ENCODE measurements at places on chromosomes 12 and 14. TPM values are rescaled to one million over a fixed set of nuclear protein-coding genes. Genes with fewer than 3 reads are reported as not detected.

DNA sequence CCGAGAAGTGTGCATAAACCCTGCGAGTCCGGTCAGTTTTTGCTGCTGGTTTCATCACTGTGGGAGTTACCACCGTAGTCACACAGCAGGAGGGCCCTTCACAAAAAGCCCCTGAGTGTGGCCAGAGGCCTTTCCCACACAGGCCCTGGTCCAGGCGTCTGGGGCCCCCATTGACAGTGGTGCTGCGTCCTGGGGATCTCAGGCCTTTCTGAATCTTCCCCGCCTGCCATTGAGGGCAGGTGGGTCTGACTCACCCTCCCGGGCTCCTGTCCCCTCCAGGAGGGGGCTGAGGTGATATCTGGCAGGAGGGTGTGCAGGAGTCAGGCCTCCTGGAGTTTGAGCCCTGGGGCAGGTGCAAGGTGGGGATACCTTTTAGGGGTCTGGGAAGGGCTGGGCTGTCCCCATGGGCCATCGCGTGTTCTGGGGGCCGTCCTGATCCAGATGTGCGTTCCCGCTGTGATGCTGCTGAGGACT is 358.5 kb downstream of the TMEM121 start:
- H3K36me3 ChIP-seq: no peaks in the 10 kb centered on the region
- peaks cover 7% of the 10 kb centered on the region for H3K27me3 ChIP-seq
- H3K27ac ChIP-seq: no peak overlapping the region
- DNase-seq: no peak

DNA sequence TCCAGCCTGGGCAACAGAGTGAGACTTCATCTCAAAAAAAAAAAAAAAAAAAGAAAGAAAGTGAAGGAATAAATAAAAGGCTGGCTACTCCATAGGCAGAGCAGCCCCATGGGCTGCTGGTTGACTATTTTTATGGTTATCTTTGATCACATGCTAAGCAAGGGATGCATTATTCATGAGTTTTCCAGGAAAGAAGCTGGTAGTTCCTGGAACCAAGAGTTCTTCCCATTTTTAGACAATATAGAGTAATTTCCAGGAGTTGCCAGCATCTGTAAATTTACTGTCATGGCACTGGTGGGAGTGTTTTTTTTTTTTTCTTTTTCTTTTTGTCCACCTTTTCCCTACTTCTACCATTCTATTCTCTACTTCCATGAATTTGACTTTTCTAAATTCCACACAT is 24.2 kb downstream of the FGD4 start:
- DNase-seq: no peak
- peaks cover 11% of the 10 kb centered on the region for H3K36me3 ChIP-seq
- no peak overlapping the region for H3K27ac ChIP-seq
- H3K27me3 ChIP-seq: peaks cover 4% of the 10 kb centered on the region
- no peak overlapping the region for H3K4me3 ChIP-seq

DNA sequence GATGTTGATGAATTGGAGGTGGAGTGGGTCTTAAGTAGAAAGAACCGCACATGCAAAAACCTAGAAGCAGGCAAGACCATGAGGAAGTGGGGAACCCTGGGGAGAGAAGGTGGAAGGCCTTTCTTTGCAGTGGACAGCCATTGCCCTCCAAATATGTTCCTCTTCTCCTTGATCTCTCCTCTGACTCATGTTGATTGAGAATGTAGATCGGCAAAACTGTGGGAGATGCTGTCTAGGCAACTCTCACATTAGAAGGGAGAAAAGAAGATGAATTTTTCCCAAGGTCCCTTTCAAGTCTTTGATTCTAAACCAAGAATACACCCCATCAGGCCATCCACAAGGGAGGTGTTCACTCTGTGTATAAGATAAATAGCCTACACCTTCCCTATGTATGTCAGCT is 257.5 kb downstream of the MSRB3 start:
- no peaks in the 10 kb centered on the region for H3K36me3 ChIP-seq
- no peak overlapping the region for H3K4me3 ChIP-seq
- no peak for DNase-seq
- H3K27me3 ChIP-seq: peaks cover 7% of the 10 kb centered on the region
- H3K27ac ChIP-seq: no peak overlapping the region
- H3K4me1 ChIP-seq: peaks cover 5% of the 10 kb centered on the region

DNA sequence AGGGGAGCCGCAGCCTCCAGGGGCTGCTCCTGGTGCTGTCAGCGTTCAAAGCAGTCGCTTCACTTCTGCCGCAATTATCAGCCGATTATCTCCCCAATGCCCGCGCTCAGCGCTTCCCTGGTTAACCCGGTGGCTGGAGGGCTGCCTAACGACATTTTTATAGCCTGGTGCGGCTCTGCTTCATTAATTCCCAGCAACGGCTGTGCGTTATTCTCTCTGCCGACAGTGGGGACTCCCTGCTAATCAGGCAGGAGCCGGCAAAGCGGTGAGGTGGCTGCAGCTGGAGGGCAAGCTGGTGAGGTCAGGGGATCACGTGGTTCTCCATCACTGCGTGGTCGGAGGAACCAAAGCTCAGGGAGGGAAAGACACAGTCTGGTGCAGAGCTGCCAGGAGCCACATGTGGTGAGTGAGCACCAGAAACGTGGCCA is 62.9 kb downstream of the GLRX5 start:
- H3K4me1 ChIP-seq: no peaks in the 10 kb centered on the region
- H3K4me3 ChIP-seq: no peak overlapping the region
- peaks cover 31% of the 10 kb centered on the region for H3K27me3 ChIP-seq
- no peak overlapping the region for H3K27ac ChIP-seq

GRCh38 chr14:38526826-38527501 is 271.1 kb upstream of the CLEC14A start:
- no peak overlapping the region for H3K27ac ChIP-seq
- H3K4me3 ChIP-seq: no peak overlapping the region
- no peaks in the 10 kb centered on the region for H3K36me3 ChIP-seq
- H3K4me1 ChIP-seq: no peaks in the 10 kb centered on the region
- H3K27me3 ChIP-seq: no peaks in the 10 kb centered on the region

GRCh38 chr12:27779416-27779919 is 565 bp upstream of the KLHL42 start:
- H3K27me3 ChIP-seq: peaks cover 10% of the 10 kb centered on the region
- DNase-seq: peak; percentile 3

- H3K4me1 ChIP-seq: peaks cover 34% of the 10 kb centered on the region
- no peak overlapping the region for H3K27ac ChIP-seq
- H3K36me3 ChIP-seq: peaks cover 2% of the 10 kb centered on the region
- no peak for DNase-seq
These were observed 36.4 kb upstream of the P2RX7 start for GRCh38 chr12:121096199-121096798.

DNA sequence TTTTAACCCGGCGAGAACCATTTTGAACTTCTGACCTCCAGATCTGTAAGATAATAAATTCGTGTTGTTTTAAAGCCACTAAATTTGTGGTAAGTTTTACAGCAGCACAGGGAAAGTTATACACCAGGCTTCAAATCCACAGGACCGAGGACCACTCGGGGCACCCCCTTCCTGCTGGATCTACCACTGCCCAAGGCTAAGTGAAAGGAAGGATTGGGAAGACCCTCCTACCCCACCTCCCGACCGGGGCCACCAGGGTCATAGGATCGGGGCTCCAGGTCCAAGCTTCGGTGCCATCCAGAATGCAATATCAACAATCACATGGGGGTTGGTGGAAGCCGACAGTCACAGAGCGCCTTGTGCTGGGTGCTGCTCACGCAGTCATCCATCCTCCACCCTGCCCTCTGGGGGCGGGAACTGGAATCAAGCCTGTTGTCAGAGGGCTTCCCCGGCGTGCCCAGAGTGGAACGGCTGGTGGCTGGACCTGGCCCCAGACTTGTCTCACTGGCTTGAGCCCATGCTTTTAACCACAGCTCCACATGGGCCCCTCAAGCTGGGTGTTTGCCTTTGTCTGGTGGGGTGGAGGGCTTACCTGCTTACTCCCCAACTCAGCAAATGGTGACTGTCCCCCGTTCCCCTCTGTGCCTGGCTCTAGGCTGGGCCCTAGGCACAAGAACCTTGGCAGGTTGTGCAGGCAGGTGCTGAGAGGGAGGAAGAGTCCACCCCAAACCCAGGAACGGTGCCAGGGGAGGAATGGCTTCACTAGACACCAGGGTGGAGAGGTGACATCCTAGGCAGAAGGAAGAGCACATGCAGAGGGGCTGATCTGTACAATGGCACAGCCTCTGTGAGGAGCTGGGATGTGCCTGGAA is 180.3 kb upstream of the RTL1 start:
- no peak for DNase-seq
- no peaks in the 10 kb centered on the region for H3K4me1 ChIP-seq

- H3K4me1 ChIP-seq: no peaks in the 10 kb centered on the region
- H3K36me3 ChIP-seq: no peaks in the 10 kb centered on the region
- peaks cover 33% of the 10 kb centered on the region for H3K27me3 ChIP-seq
- H3K4me3 ChIP-seq: no peak overlapping the region
- H3K27ac ChIP-seq: no peak overlapping the region
These were observed 97.7 kb downstream of the ESRRB start for GRCh38 chr14:76473481-76474263.

GRCh38 chr12:131830335-131830913 is 2.2 kb downstream of the MMP17 start:
- H3K27me3 ChIP-seq: peaks cover 43% of the 10 kb centered on the region
- H3K4me1 ChIP-seq: peaks cover 15% of the 10 kb centered on the region
- H3K36me3 ChIP-seq: no peaks in the 10 kb centered on the region
- peak overlapping the region; percentile 80 for H3K4me3 ChIP-seq
- no peak overlapping the region for H3K27ac ChIP-seq
- DNase-seq: peak; percentile 70

GRCh38 chr12:103495469-103496456 is at the start of gene C12orf42:
TSS of gene C12orf42 (minus strand) at chr12:103495968. CDS start at chr12:103478426, 17,542 bp downstream.
- peaks cover 41% of the 10 kb centered on the region for H3K4me1 ChIP-seq
- peak; percentile 65 for DNase-seq
- H3K27me3 ChIP-seq: peaks cover 36% of the 10 kb centered on the region
- H3K4me3 ChIP-seq: peak within 1 kb of the TSS; percentile 77
- H3K27ac ChIP-seq: no peak within 1 kb of the TSS

DNA sequence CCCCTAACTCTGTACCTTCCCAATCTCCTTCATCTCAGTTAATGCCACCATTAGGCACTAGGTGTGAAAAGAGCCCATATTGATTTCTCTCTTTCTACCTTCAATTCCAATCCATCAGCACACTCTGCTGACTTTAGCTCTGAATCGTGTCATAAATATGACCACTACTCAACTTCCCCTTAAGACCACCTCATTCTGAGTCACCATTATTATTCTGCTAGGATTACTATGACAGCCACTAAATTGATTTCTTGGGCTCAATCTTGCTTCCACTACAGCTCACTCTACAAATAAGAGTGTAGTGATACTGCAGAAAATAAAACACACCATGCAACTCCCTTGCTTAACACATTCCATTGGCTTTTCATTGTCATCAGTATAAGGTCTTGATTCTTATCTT is 1449.0 kb upstream of the FLRT2 start:
- H3K4me1 ChIP-seq: no peaks in the 10 kb centered on the region
- H3K4me3 ChIP-seq: no peak overlapping the region
- peaks cover 1% of the 10 kb centered on the region for H3K36me3 ChIP-seq
- DNase-seq: no peak
- H3K27me3 ChIP-seq: no peaks in the 10 kb centered on the region

GRCh38 chr12:98438656-98439230 is 76.6 kb upstream of the TMPO start:
- H3K27me3 ChIP-seq: peaks cover 73% of the 10 kb centered on the region
- peaks cover 9% of the 10 kb centered on the region for H3K4me1 ChIP-seq
- H3K27ac ChIP-seq: no peak overlapping the region
- no peak overlapping the region for H3K4me3 ChIP-seq
- peaks cover 2% of the 10 kb centered on the region for H3K36me3 ChIP-seq

DNA sequence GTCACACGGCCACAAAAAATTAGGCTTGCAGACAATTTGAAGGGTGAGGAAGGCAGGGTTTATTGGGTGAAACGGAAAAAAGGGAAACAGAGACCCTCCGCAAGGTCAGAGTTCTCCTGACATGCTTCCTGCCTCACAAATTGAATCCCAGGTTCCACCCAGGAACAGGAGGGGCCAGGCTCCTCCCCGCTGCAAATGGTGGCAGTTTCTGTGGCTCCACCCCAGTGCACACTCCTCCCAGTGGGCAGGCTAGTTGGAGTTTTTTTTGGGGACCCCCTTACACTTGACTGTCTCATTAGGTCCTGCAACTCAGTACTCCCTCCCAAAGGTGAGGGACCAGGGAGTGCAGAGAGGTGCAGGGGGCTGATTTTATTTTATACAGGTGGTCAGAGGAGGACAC is 39.4 kb upstream of the PPP1CC start:
- no peak overlapping the region for H3K27ac ChIP-seq
- H3K4me1 ChIP-seq: peaks cover 49% of the 10 kb centered on the region
- DNase-seq: no peak
- no peaks in the 10 kb centered on the region for H3K27me3 ChIP-seq
- H3K4me3 ChIP-seq: no peak overlapping the region
- H3K36me3 ChIP-seq: no peaks in the 10 kb centered on the region

GRCh38 chr12:98399532-98399931 is 115.9 kb upstream of the TMPO start:
- H3K27me3 ChIP-seq: no peaks in the 10 kb centered on the region
- DNase-seq: peak; percentile 78
- no peaks in the 10 kb centered on the region for H3K36me3 ChIP-seq
- peak overlapping the region; percentile 21 for H3K27ac ChIP-seq
- peaks cover 30% of the 10 kb centered on the region for H3K4me1 ChIP-seq

GRCh38 chr12:66941150-66941549 is 262.3 kb upstream of the GRIP1 start:
- H3K4me3 ChIP-seq: no peak overlapping the region
- peaks cover 15% of the 10 kb centered on the region for H3K27me3 ChIP-seq
- peak; percentile 13 for DNase-seq
- H3K27ac ChIP-seq: no peak overlapping the region
- H3K36me3 ChIP-seq: no peaks in the 10 kb centered on the region
- H3K4me1 ChIP-seq: peaks cover 29% of the 10 kb centered on the region

DNA sequence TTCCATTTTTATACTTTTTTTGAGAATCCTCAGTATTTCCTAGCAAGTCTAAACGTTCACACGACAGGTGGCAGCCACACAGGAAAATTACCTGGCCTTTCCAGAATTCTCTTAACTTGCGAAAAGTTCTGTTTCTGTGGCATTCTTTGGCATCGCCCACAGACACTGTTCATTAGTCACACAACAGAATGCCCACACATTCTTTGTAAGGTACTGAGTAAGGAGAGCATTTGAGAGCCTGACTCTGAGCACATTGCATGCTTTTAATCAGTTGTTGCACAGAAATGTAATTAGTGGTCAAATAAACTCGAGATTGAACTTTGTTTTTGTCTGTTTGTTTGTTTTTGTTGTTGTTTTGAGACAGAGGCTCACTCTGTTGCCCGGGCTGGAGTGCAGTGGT is 52.4 kb downstream of the LMNTD1 start:
- no peak overlapping the region for H3K4me3 ChIP-seq
- H3K27me3 ChIP-seq: peaks cover 6% of the 10 kb centered on the region
- no peak overlapping the region for H3K27ac ChIP-seq
- no peaks in the 10 kb centered on the region for H3K36me3 ChIP-seq

- no peaks in the 10 kb centered on the region for H3K27me3 ChIP-seq
- peak overlapping the region; percentile 52 for H3K27ac ChIP-seq
- peaks cover 54% of the 10 kb centered on the region for H3K4me1 ChIP-seq
- H3K36me3 ChIP-seq: peaks cover under 1% of the 10 kb centered on the region
These were observed 24.9 kb downstream of the DGLUCY start for GRCh38 chr14:91138511-91139359.

- H3K27me3 ChIP-seq: no peaks in the 10 kb centered on the region
- no peak overlapping the region for H3K27ac ChIP-seq
- no peak overlapping the region for H3K4me3 ChIP-seq
These were observed 541.6 kb upstream of the FLRT2 start for GRCh38 chr14:84988357-84988756.

Gene TIGAR
- total RNA-seq: 16.1 TPM

Gene MYRFL
- not detected for total RNA-seq

Gene LHX5
- total RNA-seq: 0.07 TPM

Gene DNAH10
- total RNA-seq: 0.46 TPM

Gene ZFHX2
- 3.7 TPM for total RNA-seq

Gene C12orf42
- total RNA-seq: 0.31 TPM

Gene MYBPC1
- not detected for total RNA-seq

Gene TDRD9
- 4.6 TPM for total RNA-seq

Gene PRB2
- not detected for total RNA-seq

Gene ZNF641
- total RNA-seq: 11.9 TPM

All from activated T-cell treated with anti-CD3 and anti-CD28 coated beads, Interleukin-2, amount 50 U/mL, for 72 hours (primary cell).